ENCODE measurements at places on chromosomes 1 and 21. TPM values are rescaled to one million over a fixed set of nuclear protein-coding genes. Genes with fewer than 3 reads are reported as not detected.

The IGSF5 gene
- total RNA-seq, result 0.47 TPM

The HSD3B1 gene
- not detected for total RNA-seq

The BRINP2 gene
- total RNA-seq, result not detected

The NTMT2 gene
- not detected for total RNA-seq

The IL19 gene
- 3.6 TPM for total RNA-seq

GRCh38 chr1:162368451-162368850 is 8.2 kb downstream of the SPATA46 start:
- H3K4me1 ChIP-seq, result no peaks in the 10 kb centered on the region
- no peaks in the 10 kb centered on the region for H3K27me3 ChIP-seq
- no peak for DNase-seq
- H3K27ac ChIP-seq, result no peak overlapping the region
- H3K36me3 ChIP-seq, result no peaks in the 10 kb centered on the region

GRCh38 chr1:205481629-205482151 is 22.8 kb upstream of the CDK18 start:
- H3K4me3 ChIP-seq, result no peak overlapping the region
- H3K27ac ChIP-seq, result no peak overlapping the region
- DNase-seq, result no peak
- H3K4me1 ChIP-seq, result peaks cover 3% of the 10 kb centered on the region
- no peaks in the 10 kb centered on the region for H3K36me3 ChIP-seq

DNA sequence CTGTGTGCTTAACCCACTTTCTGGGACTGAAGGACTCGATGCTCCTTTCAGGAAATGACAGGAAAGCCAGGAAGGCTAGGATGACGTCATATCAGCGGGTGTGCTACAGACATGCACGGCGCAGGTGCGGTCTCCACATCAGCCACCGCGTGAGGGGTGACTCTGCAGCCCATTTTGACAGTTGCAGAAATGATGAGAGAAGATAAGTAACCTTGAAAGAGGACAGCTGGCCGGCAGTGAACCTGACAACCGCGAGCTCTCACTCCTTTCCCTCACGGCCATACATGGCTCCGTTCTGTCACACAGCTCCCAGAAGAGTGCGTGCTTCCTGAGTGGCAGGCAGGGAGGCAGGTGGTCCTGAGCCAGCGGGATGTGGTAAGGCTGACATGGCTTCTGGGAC is 1.7 kb upstream of the KRTAP10-5 start:
- H3K27me3 ChIP-seq, result no peaks in the 10 kb centered on the region
- H3K36me3 ChIP-seq, result no peaks in the 10 kb centered on the region
- H3K27ac ChIP-seq, result no peak overlapping the region
- no peak for DNase-seq

DNA sequence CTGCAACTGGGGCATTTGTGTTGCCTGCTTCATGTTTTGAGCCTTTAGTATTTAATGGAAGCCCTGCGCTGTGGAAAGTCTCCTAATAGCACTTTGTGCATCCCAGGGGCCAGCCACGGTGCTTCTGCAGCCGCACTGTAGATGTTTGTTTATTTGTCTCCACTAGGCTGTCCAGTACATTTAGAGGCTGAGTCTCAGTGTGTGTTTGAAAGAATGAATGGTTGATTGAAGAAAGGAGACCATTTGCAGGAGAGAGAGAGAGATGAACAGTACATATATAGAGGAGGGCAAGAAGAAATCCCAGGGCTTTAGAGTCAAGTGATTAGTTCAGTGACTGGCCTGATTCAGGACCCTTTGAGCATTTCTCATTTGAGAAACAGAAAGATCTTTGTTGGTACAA is 33.9 kb downstream of the MPZL1 start:
- no peak for DNase-seq
- H3K36me3 ChIP-seq, result no peaks in the 10 kb centered on the region
- no peaks in the 10 kb centered on the region for H3K4me1 ChIP-seq
- H3K27ac ChIP-seq, result no peak overlapping the region

GRCh38 chr1:81151206-81151605 is 649.5 kb upstream of the ADGRL2 start:
- H3K4me3 ChIP-seq, result no peak overlapping the region
- no peak for DNase-seq
- H3K27me3 ChIP-seq, result no peaks in the 10 kb centered on the region
- no peaks in the 10 kb centered on the region for H3K4me1 ChIP-seq
- H3K36me3 ChIP-seq, result no peaks in the 10 kb centered on the region

GRCh38 chr1:66931590-66931989 is 6.8 kb downstream of the MIER1 start:
- no peak for DNase-seq
- peak overlapping the region; percentile 95 for H3K4me3 ChIP-seq
- H3K27ac ChIP-seq, result peak overlapping the region; percentile 27
- no peaks in the 10 kb centered on the region for H3K4me1 ChIP-seq

GRCh38 chr21:38376235-38376634 is 119.4 kb downstream of the KCNJ15 start:
- no peaks in the 10 kb centered on the region for H3K36me3 ChIP-seq
- peak overlapping the region; percentile 37 for H3K4me3 ChIP-seq

DNA sequence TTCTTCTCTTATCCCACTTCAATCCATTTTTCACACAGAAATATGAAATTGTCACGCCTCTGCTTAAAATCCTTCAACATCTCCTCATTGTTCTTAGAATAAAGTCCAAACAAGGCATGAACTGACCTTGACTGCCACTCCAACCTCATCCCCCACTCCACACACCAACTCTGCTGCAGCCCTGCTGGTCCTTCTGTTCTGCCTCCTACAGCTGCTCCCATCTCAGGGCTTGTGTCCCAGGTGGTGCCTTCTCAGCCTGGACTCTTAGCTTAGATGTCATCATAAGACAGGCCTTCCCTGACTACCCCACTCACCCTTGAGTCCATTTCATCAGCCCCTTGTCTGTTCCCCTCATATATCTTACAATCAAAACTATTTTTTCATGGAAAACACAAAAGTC is 10.4 kb downstream of the TARBP1 start:
- H3K4me3 ChIP-seq, result no peak overlapping the region
- no peaks in the 10 kb centered on the region for H3K4me1 ChIP-seq
- no peak overlapping the region for H3K27ac ChIP-seq
- peaks cover 18% of the 10 kb centered on the region for H3K36me3 ChIP-seq
- H3K27me3 ChIP-seq, result no peaks in the 10 kb centered on the region
- DNase-seq, result no peak

DNA sequence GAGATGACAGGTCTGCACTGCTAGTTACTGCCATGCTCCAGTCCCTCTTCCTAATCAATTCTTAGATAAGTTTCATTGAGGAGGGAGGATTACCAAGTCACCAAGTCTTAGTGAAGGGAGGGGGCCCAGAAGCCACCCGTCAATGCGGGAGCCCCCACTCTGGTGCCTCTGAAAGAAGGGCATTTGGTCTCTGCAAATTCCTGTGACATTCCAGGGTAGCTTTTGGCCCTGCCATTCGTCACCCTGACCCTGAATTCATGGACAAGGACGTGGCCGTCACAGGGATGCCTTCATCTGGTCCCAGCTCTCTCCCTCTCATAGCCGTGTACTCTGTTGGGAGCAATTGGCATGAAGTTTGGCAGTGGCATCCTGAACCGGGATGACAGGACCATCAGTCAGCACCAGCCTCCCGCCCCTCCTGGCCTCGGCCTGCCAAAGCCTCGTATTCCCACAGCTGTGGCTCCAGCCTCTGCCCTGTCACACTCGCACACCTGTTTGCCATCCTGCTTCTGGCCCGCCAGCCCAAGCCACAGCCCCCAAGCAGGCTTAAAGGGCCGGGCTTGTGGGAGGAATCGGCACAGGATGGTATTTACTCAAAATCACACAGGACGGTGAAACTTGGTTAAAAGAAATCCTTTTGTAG is 150.7 kb downstream of the CLIC6 start:
- no peaks in the 10 kb centered on the region for H3K27me3 ChIP-seq
- no peak overlapping the region for H3K4me3 ChIP-seq
- H3K36me3 ChIP-seq, result no peaks in the 10 kb centered on the region
- no peak overlapping the region for H3K27ac ChIP-seq

- H3K36me3 ChIP-seq, result peaks cover 6% of the 10 kb centered on the region
- H3K4me1 ChIP-seq, result no peaks in the 10 kb centered on the region
- no peak overlapping the region for H3K4me3 ChIP-seq
- no peak for DNase-seq
These were observed 41.9 kb upstream of the ANGPTL7 start for GRCh38 chr1:11147197-11147770.

DNA sequence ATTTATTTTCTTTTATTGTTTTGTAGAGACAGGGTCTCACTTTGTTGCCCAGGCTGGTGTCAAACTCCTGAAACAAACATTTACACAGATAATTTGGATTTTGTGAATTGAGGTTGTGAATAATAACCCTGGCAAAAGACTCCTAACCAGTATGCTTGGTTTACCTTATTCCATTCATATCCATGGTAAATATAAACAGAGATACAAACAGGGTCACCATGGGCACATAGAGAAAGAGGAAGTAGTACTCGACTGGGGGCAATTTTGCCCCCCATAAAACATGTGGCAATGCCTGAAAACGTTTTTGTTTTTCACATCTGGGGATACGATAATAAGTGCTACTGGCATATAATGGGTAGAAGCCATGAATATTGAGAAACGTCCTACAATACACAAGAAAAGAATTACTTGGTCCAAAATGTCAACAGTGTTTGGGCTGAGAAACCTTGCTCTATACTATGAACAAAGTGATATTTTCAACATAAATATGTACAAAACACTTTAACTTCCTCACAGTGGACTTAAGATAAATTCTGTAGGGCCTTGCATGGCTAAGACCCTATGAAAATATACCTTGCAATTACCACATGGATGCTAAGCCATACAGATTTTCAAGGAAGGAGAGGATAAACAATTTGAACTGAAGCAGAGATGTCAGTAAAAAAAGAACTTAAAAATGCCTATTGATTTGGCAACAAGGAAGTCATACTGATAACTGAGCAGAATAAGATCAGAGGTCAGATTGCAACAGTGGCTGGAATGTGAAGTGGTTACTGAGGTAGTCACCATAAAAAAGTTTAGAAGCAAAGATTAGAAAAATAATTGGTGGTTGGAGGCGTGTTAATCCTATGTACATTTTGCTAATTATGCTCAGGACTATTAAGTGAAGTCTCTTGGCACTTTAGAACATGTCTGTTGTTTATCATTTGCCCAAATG is 27.4 kb upstream of the ASPM start:
- no peak overlapping the region for H3K27ac ChIP-seq
- no peaks in the 10 kb centered on the region for H3K27me3 ChIP-seq
- DNase-seq, result no peak
- H3K4me3 ChIP-seq, result no peak overlapping the region
- no peaks in the 10 kb centered on the region for H3K36me3 ChIP-seq
- H3K4me1 ChIP-seq, result no peaks in the 10 kb centered on the region

GRCh38 chr21:42466700-42467099 is 29.3 kb downstream of the RSPH1 start:
- no peak for DNase-seq
- no peak overlapping the region for H3K4me3 ChIP-seq
- no peak overlapping the region for H3K27ac ChIP-seq

- no peaks in the 10 kb centered on the region for H3K36me3 ChIP-seq
- DNase-seq, result no peak
- no peak overlapping the region for H3K4me3 ChIP-seq
- no peak overlapping the region for H3K27ac ChIP-seq
These were observed 17.4 kb downstream of the DYNLT5 start for GRCh38 chr1:66769512-66770229.

- no peak overlapping the region for H3K27ac ChIP-seq
- no peaks in the 10 kb centered on the region for H3K4me1 ChIP-seq
- no peaks in the 10 kb centered on the region for H3K27me3 ChIP-seq
- DNase-seq, result no peak
- no peaks in the 10 kb centered on the region for H3K36me3 ChIP-seq
These were observed 311.9 kb downstream of the COL11A1 start for GRCh38 chr1:102796429-102796828.

DNA sequence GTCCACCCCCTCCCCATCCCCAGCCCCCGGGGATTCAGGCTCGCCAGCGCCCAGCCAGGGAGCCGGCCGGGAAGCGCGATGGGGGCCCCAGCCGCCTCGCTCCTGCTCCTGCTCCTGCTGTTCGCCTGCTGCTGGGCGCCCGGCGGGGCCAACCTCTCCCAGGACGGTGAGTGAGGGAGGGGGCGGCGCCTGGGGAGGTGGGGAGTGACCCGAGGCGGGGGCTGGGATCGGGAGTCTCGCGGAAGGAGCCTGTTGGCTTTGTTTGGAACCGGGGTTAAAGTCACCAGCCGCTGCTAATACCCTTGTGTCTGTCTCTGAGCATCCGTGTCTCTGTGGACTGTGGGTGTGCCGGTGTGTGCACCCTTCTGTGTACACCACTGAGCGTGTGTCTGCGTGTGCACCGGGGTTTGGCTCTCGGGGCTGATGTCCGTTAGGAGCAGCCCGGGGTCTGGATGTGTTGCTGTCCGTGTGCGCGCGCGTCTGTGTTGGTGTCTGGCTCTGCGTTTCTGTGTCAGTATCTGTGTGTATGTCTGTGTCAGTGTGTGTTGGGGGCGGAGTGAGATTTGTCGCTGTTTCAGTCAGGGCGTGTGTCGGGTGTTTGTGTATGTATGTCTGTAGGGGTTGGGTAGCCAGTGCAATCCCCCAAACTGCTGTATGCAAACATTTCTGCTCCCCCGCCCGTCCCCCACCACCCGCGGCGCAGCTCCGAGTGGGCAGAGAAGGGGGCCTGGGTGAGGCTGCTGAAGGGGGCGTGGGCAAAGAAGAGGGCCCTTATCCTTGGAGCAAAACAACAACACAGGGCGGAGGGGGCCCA is 480 bp downstream of the CADM3 start:
- H3K36me3 ChIP-seq, result no peaks in the 10 kb centered on the region
- no peak overlapping the region for H3K4me3 ChIP-seq
- H3K27ac ChIP-seq, result no peak overlapping the region
- no peaks in the 10 kb centered on the region for H3K4me1 ChIP-seq
- peak; percentile 68 for DNase-seq
- peaks cover 9% of the 10 kb centered on the region for H3K27me3 ChIP-seq

- no peak overlapping the region for H3K27ac ChIP-seq
- H3K36me3 ChIP-seq, result no peaks in the 10 kb centered on the region
These were observed 3.7 kb downstream of the FBXO42 start for GRCh38 chr1:16348414-16349182.

- H3K4me1 ChIP-seq, result no peaks in the 10 kb centered on the region
- H3K27me3 ChIP-seq, result no peaks in the 10 kb centered on the region
- no peak overlapping the region for H3K4me3 ChIP-seq
- DNase-seq, result no peak
- no peaks in the 10 kb centered on the region for H3K36me3 ChIP-seq
These were observed 125.5 kb upstream of the CHRM3 start for GRCh38 chr1:239260842-239261241.

GRCh38 chr1:29532285-29532684 is 296.0 kb downstream of the PTPRU start:
- no peaks in the 10 kb centered on the region for H3K36me3 ChIP-seq
- no peak overlapping the region for H3K4me3 ChIP-seq
- H3K27me3 ChIP-seq, result no peaks in the 10 kb centered on the region

- H3K27me3 ChIP-seq, result no peaks in the 10 kb centered on the region
- H3K4me3 ChIP-seq, result no peak overlapping the region
- DNase-seq, result no peak
- no peak overlapping the region for H3K27ac ChIP-seq
- no peaks in the 10 kb centered on the region for H3K36me3 ChIP-seq
- no peaks in the 10 kb centered on the region for H3K4me1 ChIP-seq
These were observed 11.3 kb upstream of the DNMT3L start for GRCh38 chr21:44273046-44273445.

DNA sequence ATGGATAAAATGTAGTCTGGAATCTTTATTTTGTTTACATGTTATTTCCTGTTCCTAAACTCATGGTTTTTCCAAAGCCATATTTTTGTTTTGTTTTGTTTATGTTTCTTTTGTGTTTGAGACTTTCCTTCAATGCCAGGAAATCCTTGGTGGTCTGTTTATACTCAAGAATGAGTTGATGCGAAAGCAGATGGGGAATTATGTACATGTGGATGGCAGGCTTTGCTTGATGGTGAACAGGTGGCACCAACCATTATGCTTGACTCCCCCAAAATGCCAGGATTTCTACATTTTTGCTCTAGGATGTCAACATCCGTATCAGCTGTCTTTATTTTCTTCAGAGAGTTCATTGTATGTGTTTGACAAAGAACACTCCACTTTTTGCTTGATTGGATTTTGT is 448.5 kb downstream of the PRDM2 start:
- H3K27ac ChIP-seq, result no peak overlapping the region
- no peaks in the 10 kb centered on the region for H3K36me3 ChIP-seq
- H3K4me3 ChIP-seq, result no peak overlapping the region
- no peaks in the 10 kb centered on the region for H3K27me3 ChIP-seq
